Hematopoietic multipotent progenitor cell treated with erythropoietin and hydrocortisone succinate and interleukin-3 and kit ligand, for 17 days (in vitro differentiated cells): ENCODE measurements at places on chromosomes 13 and 19.

GRCh38 chr19:2574478-2574931 lies 98.6 kb downstream of the GADD45B start:
- DNase-seq: no peak

DNA sequence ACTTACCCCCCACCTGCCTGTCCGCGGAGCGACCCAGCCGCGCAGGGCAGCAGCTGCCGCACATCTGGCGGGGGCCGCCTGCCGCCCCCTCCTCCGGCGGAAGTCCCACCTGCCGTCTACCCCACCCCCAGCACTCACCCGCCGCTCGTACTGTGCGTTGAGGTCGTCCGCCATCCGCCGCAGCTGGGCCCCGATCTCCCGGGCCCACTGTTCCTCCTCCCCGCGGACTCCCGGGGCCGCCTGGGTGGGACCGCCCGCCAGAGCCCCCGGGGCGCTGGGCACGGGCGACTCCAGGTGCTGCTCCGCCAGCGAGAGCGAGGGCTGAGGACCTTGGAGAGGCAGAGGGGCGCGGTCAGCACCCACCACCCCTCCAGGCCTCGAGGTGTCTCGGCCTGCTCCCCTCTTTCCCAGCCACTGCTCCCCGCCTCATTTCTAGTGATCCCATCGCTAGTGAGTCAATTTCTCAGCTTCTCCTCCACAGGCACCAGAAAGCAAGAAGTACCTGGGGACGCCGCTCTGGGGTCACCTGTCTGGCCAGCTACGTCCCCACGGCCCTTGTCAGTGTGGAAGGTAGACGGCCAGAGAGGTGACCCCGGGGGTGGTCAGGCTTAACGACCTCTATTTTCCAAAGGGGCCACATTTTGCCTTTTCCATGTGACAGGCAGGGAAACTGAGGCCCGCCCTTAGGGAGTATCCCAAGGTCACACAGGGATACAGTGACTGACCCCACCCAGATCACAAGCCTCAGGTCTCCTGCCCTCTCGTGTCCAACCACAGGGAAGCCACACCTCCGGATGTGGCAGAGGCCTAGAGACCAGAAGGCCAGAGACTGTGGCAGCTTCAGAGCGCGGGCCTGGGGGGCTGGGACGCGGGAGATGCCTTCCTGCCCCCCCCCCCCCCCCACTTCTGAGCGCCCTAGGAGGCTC lies 4.3 kb downstream of the BBC3 start:
- DNase-seq: peak; percentile 91

DNA sequence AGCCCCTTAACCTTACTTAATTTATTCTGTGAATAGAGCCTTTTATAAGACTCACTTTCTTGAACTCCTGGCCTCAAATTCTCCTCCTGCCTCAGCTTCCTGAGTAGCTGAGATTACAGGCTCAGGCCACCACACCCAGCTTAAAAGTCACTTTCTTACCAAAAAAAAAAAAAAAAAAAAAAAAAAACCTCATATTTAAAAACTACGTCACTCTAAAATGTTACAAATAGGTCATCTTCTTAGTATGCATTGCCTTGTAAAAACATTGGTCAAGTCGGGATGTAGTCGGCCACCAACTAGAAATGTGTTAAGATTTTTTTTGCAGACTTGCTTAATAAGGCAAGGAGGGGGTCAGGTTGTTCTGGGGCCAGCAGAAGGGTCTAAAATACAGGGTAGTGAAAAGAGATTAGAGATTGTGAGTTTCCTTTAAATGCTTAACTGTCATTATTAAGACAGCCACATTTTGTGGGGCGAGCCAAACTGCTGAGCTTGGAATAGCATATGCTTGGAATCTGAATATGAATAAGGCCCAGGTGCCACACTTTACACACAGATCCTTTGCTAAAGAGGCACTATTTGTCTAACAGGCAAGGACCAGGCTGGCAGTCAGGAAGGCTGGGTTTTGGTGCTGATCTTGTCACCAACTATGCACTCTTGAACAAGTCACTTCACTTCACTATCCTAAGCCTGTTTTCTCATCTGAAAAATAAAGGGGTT lies 16.5 kb upstream of the IL17D start:
- DNase-seq: no peak

GRCh38 chr19:47598407-47599349 lies 10.3 kb upstream of the BICRA start:
- DNase-seq: no peak

DNA sequence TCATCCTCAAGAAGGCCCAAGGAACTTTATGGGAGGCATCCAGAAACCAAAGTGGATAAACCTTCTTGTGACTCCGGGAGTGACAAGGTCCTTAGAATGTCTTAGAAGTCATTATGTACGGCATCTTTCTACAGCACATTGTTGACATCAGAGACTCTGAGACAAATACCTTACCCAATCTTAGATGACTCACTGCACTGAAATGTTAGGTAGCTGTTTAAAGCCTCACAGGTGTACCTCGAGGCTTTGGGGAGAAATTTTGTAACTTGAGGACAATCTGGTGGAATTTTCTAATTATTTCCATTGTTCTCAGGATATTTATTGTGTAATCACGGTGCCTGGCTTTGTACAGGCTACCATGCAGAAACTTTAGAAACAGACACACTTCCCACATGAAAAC lies 14.8 kb upstream of the LGALS13 start:
- DNase-seq: no peak

DNA sequence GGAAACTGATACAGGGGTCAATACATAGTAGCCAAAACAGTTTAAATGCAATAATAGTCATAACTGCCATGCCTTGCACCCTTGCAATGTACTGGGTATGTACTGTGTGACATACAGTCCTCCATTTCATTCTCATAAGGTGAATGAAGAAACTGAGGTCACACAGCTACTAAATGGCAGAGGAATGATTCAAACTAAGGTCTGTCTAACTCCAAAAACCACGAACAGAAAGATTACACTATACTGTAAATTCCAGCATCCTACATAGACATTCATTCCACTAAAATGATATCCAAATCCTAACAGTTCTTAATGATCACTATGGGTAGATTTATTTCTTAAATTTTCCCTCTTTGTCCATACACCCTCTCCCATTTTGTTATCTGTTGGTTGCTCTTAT lies 238.1 kb upstream of the SERP2 start:
- no peak for DNase-seq

- peak; percentile 38 for DNase-seq
Observed at GRCh38 chr13:48291730-48292129, 11.8 kb upstream of the RB1 start.

- DNase-seq: no peak
Observed at GRCh38 chr13:29196409-29197074, 376.4 kb downstream of the MTUS2 start.

- DNase-seq: no peak
Observed at GRCh38 chr13:98879957-98880356, 97.9 kb downstream of the DOCK9 start.

DNA sequence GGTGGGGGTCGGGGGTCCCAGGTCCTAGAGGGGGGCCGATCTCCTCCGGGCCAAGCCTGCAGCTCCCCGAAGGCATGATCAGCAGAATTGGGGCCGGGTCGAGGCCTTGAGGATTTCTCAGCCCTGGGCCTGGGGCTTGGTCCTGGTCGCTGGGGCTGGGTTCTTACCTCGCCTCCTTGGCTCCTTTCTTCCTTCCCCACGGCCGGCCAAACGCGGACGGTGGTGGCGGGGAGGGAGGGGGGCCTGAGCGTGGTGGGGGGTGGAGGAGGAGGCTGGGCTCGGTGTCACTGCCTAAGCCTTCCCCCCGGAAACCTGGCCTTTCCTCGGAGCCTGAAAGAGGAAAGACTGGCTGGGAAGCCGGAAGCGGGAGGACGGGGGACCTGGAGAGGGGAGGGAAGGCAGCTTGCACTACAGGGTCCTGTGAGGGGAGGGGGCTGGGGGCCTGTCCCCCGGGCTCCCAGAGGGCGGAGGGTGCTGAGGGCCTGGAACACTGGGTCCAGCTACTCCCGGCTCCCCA lies at the start of gene ZNF579:
TSS of gene ZNF579 (minus strand) at position 221 of the 517 bp plus-strand sequence. CDS start 1,209 bp downstream, outside the sequence.
- no peak for DNase-seq

DNA sequence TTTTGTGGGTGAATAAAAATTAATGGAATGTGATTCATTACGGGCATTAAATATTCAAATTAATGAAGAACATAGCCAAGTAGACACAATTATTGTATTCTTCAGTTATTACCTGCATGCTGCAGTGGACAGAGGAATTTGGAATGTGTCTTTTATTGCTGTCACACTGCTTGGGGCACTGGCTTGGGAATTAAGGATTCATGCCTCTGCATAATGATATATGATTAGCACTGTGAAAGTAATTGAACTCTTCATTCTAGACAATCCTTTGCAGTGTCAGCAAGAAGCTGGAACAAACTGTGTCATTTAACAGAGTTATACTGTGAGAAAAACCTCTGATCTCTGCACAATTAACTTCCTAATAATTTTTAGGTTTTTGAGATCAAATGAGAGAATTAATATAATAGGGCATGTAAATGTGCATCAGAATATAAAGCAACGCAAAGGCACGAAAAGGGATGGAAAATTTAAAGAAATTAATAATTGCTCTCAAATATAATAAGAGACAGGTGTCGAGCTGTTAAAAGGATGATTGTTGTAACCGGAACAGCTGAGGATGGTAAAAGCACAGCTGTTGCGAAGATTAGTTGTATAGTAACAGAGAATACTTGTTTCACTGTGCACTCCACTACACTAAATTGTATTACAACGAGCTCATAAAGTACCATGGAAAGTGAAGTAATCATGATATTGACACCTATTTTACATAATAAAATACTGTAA lies 235.1 kb upstream of the MIR17HG start:
- no peak for DNase-seq

DNA sequence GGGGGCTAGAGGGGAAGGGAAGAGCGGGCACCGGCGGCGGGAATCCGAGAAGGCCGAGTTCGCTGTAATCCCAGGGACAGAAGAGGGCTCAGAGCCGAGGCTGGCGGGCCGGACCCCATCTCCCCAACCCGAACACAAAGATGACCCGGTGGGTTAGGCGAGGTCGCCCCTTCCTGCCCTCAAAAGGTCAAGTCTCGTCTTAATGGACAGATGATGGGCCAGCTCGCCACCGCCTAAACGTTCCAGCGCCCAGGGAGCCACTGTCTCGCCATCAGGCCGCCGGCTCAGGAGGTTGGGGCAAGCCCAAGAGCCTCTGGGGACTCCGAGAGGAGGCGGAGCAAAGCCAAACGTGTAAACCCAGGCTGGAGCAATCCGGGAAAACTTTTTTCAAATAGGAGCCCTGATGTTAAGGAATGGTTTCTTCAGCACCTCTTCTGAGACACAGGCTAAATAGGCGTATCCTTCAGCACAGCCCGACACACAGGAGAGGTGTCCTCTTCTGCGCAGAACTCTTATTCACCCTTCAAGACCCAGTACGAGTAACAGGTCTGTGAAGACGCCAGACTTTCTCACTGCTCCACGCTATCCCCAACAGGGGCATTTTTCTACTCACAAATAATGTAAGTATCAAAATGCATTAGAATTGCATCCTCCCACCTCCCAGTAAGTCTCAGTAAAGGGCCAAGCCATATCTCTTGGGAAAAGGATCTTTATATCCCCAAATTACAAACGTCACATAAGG lies 6.3 kb upstream of the POU4F1 start:
- DNase-seq: no peak

GRCh38 chr13:38045278-38046048 lies 175.9 kb upstream of the TRPC4 start:
- DNase-seq: no peak
